ENCODE measurements at places on chromosomes 16 and 17.

DNA sequence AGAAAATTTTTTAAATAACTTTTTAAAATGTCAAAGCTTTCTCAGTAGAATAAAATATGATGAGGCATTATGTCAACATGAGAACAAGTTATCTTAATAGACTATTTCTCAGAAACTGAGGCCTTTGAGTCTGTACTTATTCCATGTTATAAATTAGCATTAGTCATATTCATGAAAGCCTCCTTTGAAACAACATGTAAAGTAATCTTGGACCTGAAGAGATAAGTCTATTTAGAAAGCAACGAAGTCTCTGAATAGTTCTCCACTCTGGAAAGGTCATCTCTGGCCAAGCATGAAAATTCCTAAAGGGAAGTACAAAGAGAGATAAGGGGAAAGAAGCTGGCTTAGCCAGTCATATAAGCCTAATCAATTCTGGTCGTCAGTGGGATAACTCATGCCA is 150.8 kb downstream of the CYB561 start:
- no peak for DNase-seq

GRCh38 chr16:2095918-2096582 is 39.6 kb downstream of the PKD1 start:
- DNase-seq, result no peak

- DNase-seq, result no peak
Measured at GRCh38 chr17:28057731-28058246, 15.3 kb downstream of the NLK start.

DNA sequence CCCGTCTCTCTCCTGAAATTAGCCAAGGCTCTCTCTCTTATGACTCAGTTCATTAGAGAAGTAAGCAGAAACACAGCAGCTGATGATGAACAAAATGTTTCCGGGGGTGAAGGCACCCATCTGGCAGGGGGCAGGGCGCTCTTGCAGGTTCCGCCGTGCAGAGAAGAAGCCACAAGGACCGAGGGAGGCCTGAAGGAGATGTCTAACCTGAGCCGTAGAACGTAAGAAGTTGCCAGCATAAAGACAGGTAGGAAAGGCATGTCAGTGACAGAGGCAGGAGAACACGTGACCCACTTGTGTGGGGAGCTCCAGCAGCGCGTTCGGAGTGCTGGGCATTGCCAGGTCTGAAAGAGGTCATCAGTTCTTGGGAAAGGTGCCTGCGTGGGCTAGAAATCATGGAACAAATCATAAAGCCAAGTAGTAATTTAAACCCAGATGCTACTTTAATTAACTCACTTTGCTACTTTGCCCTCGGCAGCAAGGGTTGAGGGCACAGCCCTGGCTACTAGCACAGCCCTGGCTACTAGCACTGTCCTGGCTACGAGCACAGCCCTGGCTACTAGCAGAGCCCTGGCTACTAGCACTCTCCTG is 198.6 kb downstream of the RPTOR start:
- DNase-seq, result no peak

GRCh38 chr17:76174037-76174436 is 33.0 kb upstream of the FOXJ1 start:
- DNase-seq, result no peak

GRCh38 chr17:77096570-77097214 is 44.1 kb upstream of the SEC14L1 start:
- DNase-seq, result no peak

GRCh38 chr17:31512796-31513195 is 121.3 kb downstream of the RAB11FIP4 start:
- DNase-seq, result no peak

DNA sequence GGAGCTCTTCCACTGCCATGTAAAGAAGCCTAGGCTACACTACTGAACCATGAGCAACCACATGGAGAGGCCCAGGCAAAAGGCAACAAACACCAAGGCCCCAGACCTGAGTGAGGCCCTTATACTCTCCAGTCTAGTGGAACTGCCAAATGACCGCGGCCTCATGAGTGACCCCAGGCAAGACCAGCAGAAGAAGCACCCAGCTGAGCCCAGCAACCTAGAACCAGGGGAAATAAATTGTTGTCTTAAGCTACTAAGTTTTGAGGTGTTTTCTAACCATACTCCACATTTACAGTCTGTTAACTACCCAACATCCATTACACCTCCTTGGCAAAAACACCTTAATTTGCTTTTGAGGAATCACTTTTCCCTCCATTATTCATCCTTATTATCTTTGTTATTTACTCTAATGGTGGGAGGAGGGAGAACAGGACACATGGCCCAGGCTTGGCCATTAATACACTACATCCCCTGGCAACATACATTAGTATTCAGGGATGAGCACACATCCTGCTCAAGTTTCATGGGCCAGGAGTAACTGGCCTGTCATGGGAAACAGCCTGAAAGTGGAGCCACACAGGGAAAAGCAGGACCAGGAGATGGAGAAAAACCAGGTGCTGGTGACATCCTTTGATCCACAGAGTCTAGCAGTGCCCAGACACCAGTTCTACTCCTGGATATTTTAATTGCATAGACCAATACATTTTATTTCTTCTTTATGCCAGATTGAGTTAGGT is 26.2 kb downstream of the SLC39A11 start:
- DNase-seq, result no peak

GRCh38 chr17:1617620-1618174 is 10.9 kb downstream of the SLC43A2 start:
- DNase-seq, result no peak

DNA sequence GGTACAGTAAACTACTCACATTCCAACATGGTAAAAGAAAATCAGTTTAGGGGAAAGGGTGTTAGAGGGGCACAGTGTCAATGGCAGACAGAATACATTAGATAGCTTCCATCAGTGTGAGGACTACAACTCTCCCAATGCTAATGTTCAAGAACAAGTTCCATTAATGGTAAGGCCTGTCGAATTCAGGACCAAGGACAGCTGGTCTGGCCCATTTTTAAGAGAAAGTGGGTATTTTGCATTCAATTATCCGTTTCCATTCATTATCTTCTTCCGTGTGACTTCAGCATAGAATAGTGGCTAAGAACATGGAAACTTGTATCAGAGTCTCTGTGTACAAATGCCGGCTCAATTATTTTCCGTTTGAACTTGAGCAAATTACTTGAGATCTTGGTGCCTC is 98.4 kb downstream of the XYLT1 start:
- DNase-seq, result no peak

DNA sequence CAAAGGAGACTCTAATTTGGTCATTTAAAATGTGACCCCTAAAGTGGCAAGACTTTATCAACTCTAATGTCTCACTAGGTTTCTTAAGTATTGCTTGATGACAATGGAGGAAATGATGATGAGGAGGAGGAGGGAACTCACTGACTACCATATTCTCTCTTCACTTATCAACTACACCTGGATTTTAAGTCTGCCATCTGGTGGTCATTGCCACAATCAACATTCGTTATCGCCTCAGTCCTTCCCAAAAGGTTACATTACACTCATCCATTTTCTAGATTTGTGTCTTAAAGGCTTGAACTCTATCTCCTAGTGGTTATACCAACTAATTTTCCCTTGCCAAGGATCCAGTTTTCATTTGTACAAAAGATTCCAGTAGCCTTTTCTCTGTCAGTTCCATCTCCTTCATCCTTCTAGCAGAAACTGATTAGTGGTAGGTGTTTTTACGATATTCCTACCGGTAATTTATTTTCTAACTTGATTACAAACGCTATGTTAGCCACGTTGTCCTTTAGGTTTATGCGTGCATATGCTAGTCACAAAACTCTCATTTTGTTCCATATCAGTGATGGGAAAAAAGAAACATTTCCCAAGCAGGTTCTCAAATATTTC is 114.6 kb upstream of the NOG start:
- DNase-seq, result no peak

GRCh38 chr17:76912421-76913164 is 44.4 kb downstream of the MGAT5B start:
- no peak for DNase-seq

- DNase-seq, result no peak
Measured at GRCh38 chr17:29948448-29949215, 7.2 kb downstream of the EFCAB5 start.

DNA sequence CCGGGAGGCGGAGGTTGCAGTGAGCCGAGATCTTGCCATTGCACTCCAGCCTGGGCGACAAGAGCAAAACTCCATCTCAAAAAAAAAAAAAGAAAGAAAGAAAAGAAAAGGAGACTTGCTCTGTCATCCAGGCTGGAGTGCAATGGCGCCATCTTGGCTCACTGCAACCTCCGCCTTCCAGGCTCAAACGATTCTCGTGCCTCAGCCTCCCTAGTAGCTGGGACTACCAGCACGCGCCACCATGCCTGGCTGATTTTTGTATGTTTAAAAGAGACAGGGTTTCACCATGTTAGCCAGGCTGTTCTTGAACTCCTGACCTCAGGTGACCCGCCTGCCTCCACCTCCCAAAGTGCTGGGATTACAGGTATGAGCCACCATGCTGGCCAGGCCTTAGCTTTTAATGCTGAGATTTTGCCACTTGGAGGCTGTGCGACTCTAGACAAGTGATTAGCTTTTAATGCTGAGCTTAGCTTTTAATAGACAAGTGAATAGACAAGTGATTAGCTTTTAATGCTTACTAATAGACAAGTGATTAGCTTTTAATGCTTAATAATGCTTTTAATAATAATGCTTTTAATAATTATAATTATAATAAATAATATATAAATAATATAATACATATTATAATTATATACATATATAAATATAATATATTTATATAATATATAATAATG is 9.6 kb downstream of the LDAF1 start:
- no peak for DNase-seq

DNA sequence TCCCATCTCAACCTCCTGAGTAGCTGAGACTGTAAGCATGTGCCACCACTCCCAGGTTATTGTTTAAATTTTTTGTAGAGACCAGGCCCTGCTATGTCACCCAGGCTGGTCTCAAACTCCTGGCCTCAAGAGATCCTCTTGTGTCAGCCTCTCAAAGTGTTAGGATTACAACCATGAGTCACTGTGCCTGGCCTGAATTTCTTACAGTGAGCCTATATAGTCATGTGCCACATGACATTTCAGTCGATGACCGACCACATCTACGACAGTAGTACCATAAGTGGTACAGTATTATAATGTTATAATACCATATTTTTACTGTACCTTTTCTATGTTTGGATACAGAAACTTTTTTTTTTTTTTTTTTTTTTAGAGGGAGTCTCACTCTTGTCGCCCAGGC is 195.3 kb downstream of the STX8 start:
- no peak for DNase-seq

GRCh38 chr16:83648347-83648746 is 159.4 kb upstream of the HSBP1 start:
- no peak for DNase-seq

DNA sequence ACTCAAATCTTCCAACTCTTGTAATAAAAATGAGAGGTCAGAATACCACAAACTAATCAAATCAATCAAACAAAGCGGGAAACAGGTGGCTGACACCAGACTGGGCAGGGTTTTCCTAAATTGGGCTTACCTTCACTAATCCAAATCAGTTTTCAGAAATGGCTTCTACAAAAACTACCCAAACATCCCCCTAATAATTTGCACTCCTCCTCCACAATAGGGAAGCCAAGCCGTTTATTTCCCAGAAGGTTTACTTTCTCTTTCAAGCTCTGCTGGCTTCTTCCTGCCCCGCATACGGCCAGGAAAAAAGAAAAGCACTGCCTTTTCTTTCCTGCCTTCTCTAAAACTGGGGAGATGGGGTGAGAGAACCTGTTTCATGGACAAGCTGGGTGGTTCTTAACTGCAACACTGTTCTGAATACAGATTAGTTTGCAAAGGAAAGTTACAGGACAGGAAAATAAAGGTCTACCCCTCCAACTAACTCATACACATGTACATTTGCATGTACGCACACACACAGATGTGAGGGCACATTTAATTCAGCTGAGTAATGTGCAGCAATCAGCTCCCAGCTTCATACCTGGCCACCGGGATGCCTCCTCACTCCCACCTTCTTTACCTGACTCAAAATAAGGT is 9.2 kb downstream of the STAT3 start:
- DNase-seq, result no peak

- DNase-seq, result no peak
Measured at GRCh38 chr16:85383836-85384832, 229.0 kb upstream of the GSE1 start.

GRCh38 chr16:87548046-87548445 is 54.3 kb upstream of the JPH3 start:
- no peak for DNase-seq
